ENCODE measurements at places on chromosomes 2 and 18.

- no peak for DNase-seq
Observed at GRCh38 chr18:9243029-9243428, 91.5 kb upstream of the TWSG1 start.

GRCh38 chr18:5166606-5167280 is 30.3 kb downstream of the AKAIN1 start:
- no peak for DNase-seq

DNA sequence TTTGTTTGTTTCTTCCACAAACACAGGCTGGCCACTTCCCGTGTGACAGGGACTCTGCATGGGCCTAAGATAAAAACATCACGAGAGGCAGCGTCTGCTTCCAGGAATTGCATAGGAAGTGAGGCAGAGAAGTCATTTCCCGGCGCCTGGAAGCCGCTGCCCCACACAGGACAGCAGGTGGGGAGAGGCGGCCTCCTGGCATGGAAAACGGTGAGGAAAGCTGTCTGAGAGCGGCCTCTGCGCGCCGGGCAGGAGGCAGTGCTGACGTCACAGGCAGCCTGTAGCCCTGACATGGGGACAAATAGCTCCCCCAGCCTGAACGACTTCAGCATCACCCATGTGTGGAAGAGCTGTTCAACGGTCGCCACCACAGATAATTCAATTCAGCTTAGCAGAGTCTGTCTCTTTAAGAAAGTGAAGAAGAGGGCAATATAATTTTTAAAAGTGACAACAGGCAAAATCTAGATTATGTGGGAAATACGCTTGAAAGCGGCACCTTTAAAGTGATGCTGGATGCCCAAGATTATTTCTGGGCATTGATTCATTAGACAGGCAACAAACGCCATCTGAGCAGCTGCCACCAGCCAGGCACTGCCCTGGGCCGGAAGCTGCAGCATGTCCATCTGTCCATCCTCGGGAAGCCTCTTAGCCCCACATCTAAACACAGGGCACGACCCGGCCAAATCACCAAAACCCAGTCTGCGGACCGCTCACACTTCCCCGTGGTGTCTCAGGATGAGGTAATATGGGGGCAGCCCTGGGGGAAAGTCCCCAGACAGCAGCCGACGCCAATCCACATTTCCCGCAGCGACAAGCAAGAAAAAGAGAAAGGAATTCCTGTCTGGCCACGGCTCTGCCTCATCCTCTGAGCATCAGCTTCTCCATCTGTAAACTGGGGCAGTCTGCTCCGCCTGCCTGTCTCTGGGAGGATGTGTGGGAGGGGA is 138.9 kb downstream of the PXDN start:
- no peak for DNase-seq

DNA sequence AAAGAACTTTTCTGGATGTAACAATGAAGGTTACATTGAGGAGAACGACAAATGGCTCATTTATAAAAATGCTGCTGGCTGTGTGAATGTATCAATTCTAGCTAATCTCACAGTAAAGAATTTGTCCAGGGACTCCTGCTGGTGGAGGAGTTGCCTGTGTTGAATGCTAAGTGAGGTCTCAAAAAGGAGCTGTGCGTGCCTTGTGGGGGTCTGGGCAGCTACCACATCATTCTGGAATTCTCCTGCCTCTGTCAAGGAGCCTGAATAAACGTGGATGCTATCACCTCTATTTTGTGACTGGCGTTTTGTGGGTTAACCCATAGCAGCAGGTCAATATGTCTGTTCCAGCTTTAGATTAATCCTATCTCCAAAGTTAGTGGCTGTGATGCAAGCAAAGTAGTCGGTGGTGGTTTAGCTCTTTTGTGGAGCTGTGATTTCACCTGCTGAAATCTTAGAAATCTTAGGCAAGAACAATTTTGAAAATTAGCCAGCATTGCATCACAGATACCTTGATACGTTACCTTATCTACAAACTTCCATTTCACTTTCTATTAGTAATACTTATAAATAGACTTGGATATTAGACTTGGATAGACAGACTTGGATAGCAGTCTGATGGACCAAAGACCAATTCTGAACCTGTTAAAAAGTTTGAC is 96.8 kb downstream of the MTCL1 start:
- no peak for DNase-seq

DNA sequence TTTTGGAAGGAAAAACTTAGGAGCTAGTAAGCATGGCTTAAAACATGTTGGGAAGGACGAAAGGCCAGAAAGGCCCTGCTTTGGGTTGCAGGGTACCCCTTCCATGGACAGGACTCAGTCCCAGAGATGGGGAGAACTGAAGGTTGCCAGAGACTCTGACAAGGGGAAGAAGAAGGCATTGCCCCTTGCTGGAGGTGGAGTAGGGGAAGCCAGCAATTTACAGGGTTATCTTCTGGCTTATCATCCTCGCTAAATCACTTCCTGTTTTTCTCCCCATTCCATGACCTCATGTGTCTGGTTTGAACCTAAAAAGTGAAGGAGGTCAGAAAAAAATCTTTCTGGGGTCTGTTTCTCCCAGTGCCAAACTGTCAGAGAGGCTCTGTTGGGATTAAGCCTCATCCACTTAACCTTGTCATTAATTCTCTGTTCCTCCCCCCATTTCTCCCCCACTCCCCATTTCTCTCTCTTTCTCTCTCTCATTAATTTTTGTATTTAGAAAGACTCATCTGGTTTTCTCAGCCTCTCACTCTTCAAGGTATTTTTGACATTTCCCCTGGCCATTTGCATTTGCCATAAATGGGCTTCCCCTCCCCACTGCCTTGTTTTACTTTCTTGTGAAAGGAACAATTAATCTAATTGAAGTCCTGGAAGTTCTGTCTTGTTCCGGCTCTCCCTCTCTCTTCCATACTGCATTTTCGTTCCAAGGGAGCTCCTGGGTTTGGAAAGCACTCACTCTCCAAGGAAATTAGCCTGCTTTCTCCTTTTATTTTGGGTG is 17.4 kb downstream of the NRP2 start:
- DNase-seq: no peak

DNA sequence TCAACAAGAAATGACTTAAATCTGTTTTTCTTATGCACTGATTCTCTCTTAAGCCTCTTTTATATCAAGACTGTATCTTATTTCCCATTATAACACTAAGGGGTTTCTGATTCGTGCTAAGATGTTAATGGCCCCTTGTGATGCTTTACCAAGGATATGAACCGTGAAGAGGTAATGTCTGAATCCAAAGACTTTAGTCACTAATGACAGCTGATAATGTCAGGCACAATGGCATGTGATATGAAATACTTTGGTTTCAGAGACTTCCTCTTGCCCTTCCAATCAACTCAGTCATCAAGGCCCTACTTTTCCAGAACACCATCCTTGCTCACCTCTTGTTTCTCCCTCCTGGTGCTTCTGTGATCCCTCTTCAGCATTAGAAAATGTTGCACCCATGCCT is 262.8 kb downstream of the KCNE4 start:
- DNase-seq: no peak

- no peak for DNase-seq
Observed at GRCh38 chr2:215885536-215885935, 127.8 kb downstream of the MREG start.

- DNase-seq: no peak
Observed at GRCh38 chr18:58884680-58885079, 20.0 kb downstream of the ZNF532 start.

GRCh38 chr2:232058931-232059330 is 97.4 kb downstream of the DIS3L2 start:
- no peak for DNase-seq

- DNase-seq: no peak
Observed at GRCh38 chr2:28664120-28664842, 87.3 kb upstream of the PPP1CB start.

GRCh38 chr2:145617906-145618305 is 1098.0 kb upstream of the ZEB2 start:
- no peak for DNase-seq

- no peak for DNase-seq
Observed at GRCh38 chr2:148720501-148721001, 76.0 kb downstream of the EPC2 start.

- DNase-seq: no peak
Observed at GRCh38 chr18:36012891-36013290, 40.4 kb downstream of the RMP24 start.

DNA sequence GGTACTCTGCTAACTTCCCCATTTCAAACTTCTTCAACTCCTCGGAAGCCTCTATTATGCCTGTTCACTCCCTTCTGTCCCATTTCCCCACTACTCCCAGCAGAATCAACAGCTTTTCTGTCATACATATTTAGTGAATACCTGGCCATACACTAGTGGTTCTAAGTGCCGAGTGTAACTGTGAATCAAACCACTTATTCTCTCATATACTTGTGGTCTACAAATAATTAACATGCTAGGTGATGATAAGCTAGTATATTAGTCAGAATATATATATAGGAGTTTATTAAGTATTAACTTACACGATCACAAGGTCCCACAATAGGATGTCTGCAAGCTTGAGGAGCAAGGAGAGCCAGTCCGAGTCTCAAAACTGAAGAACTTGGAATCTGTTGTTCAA is 150.7 kb downstream of the CCDC102B start:
- DNase-seq: no peak

DNA sequence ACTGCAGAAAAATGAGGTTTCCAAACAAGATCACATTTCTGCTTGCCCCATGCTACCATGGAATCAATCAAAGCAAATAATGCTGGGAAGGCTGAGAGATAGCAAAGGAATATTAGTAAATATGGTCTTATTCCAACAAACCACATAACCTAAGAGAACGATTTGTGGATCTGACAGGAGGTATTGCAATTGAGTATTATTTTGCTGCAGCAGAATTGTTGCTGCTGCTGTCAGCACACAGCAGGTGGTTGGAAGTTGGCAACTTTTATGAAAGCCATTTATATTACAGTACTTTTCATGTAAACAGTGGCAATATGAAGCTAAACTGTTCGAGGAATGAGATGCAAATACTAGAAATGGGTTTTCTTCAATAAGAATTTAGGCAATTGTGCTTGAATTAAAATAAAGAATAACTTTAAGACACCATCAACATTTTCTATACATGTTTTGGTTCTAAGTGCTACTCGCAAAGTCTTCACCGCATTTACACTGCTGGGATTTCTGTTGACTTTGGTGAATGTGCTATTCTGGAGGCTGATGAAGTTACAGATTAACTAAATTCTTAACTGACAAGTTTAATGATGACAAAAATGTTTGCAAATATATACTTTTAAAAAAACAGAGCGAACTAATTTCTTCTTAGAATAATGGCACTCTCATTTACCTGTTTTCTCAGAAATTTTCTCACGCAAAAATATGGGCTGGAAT is 1285.7 kb downstream of the CNTNAP5 start:
- no peak for DNase-seq

GRCh38 chr2:160889439-160890170 is 270.6 kb upstream of the TANK start:
- DNase-seq: no peak

DNA sequence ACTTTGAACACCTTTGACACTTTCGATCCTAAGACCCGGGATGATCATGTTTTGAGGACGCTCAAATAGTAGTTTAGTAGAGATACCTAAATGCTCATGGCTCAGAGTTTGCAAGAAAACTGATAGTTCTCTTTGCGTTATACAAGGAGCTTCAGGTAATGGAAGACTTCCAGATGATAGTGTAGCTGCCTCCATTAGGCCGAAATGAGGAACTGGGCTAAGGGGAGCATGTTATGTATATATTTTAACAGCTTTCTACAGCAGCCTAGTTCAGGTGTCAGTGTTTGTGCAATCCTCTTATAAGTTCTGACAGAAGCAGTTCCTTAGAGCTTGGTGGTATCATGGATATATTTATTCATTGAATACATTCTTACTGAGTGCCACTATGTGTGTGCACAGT is 126.7 kb upstream of the EPC2 start:
- DNase-seq: no peak

- DNase-seq: no peak
Observed at GRCh38 chr2:11319939-11320338, 24.5 kb downstream of the ROCK2 start.

DNA sequence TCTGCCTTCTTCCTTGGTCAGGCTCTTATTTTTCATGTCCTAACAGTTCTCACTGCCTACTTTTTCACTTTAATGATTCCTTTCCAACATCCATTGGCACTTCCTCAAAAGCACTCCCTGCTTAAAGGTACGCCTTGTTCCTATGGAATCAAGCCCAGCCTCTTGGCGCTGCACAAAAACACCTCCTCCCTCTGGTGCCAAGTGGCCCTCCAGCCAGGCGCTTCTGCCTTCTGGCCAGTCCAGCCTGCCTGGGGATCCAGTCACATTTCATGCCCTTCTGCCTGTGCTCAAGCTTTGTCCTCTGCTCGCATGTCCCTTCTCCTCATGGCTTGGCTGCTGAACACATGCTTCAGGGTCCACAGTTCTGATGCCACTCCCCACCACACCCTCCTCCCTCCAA is 6.3 kb downstream of the TPRKB start:
- no peak for DNase-seq

Measured in activated naive CD4-positive, alpha-beta T cell treated with anti-CD3 and anti-CD28 coated beads, Interleukin-2, amount 10 ng/mL, durations not matched to agents 7 days and 5 days (primary cell).